LNCaP clone FGC (cell line): ENCODE measurements at places on chromosomes 3 and 15.

GRCh38 chr3:147866561-147866960 lies 457.4 kb downstream of the ZIC1 start:
- DNase-seq: no peak

DNA sequence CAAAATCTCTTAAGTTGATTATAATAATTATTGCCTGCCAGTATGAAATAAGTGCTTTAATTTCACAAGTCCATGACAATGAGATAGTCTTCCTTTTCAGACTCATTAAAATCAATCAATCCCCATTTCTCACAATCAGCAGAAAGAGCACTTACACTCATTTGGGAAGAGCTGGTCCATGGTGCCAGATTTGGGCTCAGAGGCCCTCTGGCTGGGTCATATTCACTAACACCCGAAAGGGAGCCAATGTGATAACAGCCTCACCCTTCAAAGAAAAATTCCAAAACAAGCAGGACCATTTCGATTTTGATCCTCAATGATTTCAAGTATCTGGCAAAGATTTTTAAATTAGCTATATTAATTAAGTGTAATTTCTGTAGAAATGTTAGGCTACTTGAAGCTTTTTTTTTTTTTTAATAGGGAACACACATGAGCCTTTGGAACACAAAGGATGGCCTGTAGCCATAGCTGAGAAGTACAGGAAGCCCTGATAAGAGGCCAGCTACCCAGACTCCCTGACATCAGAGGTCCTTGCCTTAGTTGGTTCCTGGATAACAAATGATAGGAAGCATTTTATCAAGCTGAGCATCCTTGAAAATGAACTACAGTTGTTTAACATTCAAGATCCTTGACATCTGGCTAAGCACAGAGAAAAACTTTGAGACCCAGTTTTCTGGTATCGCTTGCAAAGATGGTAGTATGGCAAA lies 17.1 kb downstream of the MCF2L2 start:
- DNase-seq: no peak

DNA sequence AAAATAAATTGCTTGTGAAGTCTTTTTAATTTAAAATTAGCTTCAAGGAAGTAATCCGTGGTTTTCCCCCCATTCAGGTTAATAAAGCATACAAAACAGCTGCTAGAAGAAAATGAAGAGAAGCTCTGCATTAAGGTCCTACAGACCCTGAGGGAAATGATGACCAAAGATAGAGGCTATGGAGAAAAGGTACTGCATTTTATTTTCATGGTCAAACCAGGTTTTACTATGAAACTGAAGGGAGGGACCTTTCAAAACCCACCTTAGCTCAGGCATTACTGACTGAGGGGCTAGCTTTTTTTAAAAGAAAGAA lies 218.5 kb downstream of the ITPR1 start:
- DNase-seq: no peak

GRCh38 chr3:141876891-141877621 lies 613 bp downstream of the ATP1B3 start:
- DNase-seq: no peak

- DNase-seq: no peak
These were observed 22.4 kb upstream of the ADAMTSL3 start for GRCh38 chr15:83631534-83631933.

- DNase-seq: no peak
These were observed 556 bp downstream of the USP19 start for GRCh38 chr3:49120096-49120437.

GRCh38 chr3:149529099-149529498 lies 54.6 kb downstream of the TM4SF4 start:
- DNase-seq: no peak
